ENCODE measurements at places on chromosomes 3 and 15.

GRCh38 chr3:60309539-60310268 is 941.5 kb downstream of the FHIT start:
- DNase-seq, result no peak

- DNase-seq, result no peak
These were observed 17.0 kb downstream of the SLC35G2 start for GRCh38 chr3:136835813-136836510.

DNA sequence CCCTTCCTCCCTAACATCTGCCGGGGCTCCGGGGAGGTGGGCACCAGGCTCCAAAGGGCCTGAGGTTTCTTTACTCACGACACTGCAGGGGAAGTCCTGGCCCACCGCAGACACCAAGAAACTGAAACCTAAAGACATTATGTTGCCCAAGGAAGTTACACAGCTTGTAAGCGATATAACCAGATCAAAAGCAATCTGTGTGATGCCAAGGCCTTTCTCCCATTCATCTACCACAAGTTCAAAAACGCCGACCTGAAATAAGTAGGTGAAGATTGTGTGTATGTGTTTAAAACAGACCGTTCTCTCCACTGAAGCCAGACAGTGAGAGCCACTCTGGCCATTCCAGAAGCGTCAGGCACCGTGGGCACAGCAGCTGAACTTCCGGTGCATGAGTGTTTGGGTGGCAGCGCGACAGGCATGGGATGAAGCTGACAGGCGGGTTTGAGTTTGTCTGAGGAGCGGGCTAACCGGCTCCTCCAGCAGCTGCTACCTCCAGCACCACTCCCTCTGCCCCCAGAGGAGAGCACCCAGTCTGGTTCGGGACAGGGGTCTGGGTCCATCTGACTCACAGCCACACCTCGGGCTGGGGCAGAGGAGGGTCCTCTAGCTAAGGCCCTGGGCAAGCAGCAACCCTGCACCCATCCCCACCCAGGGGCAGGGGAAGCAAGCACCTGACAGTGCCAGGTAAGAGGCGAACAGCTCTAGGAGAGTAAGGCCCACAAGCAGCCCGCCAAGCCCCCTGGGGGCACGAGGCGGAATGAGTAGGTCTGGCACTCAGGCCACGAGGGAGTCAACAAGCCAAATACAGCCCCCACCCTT is 1.3 kb downstream of the TNK2 start:
- DNase-seq, result peak; percentile 55

DNA sequence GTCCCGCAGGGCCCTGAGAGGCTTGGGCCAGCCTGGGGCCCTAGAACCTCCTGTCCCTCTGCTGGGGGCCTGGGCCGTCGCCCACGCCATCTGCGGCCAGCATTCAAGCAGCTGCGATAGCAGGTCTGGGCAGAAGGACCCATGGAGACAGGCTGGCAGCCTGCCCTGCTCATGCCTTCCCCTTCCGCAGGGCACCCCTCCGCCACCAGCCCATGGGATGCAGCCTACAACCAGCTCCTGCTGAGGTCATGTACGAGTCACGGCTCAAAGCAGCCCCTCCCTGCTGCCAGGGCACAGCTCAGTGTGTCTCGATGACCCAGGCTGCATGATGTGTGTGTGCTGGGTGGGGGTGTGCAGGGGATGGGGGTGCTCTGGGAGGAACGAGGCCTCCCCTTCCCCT is 27.8 kb downstream of the DUSP7 start:
- no peak for DNase-seq

GRCh38 chr3:104032283-104032682 is 1334.4 kb upstream of the ALCAM start:
- DNase-seq, result no peak

DNA sequence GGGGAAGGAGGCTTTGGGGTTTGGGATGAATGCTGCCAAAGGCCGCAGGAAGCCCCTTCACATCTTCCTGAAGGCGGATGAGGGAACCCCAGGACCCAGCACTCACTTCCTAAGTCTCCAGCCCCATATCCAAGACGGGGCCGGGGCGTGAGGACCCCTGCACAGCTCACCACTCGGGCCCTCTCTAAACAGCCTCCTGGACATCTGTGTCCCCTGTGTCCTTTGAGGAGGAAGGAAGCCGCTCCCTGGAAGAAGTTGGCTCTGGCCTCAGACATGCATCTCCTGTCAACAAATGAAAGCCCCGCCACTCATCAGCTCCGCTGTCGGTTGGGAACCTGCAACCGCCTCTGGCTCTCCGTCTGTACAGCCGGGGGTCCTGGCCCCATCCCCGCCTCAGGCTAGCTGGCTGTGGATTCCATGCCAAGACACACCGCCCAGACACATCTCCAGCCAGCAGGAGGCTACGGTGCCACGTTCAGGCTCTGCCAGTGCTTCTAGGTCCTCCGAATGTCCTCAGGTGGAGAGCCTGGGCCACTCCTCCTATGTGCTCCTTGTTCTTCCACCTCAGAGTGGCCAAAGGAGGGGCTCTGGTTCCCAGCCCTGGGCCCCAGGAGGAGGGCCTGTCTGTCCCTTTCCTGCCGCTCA is 140.0 kb upstream of the MEF2A start:
- DNase-seq, result no peak

DNA sequence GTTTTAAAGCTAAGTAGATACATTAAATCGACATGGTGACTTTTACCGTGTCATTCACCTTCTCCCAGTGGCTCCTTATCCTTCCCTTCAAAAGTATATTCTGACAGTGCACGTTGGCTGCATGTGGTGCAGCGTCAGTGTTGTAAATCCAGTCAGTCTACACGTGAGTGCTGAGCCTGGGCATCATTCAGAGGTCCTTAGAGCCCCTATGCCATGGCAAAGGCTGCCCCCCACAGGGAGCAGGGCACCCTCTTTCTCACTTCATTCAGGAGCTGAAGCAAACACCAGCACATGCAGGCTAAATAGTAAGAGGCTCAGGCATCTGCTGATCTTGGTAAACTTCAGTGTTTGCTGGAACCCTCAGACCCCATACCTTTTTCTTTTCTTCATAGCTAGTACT is 43.3 kb downstream of the RASGRP1 start:
- DNase-seq, result no peak

All from activated CD8-positive, alpha-beta memory T cell treated with anti-CD3 and anti-CD28 coated beads for 1 hour (primary cell).